Stimulated activated naive CD8-positive, alpha-beta T cell treated with anti-CD3 and anti-CD28 coated beads, Interleukin-15, amount 100 ng/mL, for 72 hours (primary cell): ENCODE measurements at places on chromosomes 6 and 20.
A peak's percentile ranks its signal among the peaks of the same experiment; 100 is the strongest.

GRCh38 chr6:144055121-144055931 lies 40.0 kb downstream of the SF3B5 start:
- peak; percentile 43 for DNase-seq

DNA sequence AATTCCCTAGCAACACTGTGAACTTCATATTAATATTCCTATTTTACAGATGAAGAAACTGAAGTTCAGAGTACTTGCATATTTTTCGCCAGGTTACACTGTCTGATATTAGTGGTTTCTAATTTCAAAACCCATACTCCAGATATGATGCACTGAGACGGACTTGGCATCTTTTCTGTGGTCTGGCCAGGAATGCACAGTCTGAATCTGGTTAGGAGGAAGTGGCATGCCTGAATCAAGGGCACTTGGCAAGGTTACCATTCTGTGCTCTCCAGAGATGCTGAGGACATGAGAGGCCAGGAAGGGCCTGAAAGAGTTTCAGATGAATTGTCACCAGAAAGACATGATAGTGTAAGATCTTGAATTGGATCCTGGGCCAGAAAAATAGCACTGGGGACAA lies 150.1 kb downstream of the HAO1 start:
- no peak for DNase-seq

- DNase-seq: no peak
These were observed 61.3 kb upstream of the EYA2 start for GRCh38 chr20:46833360-46833759.

DNA sequence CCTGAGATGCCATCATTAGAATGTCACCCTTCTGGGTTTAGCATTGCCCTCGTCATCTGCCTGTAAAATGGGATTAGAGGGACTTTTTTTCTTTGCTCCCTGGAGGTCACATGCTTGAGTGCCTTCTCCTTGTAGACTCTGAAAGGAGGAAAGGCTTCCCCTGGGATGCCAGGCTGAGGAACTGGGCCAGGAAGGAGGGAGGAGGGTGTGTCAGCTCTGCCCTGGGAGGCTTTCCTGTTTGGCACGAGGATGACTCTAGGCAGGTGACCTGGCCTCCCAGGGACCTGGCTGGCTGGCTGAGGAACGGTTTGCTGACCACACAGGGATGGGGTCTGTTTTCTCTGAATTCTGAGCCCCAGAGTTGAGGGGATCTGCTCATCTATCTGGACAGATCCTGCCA lies 137.9 kb upstream of the RNF24 start:
- DNase-seq: no peak

DNA sequence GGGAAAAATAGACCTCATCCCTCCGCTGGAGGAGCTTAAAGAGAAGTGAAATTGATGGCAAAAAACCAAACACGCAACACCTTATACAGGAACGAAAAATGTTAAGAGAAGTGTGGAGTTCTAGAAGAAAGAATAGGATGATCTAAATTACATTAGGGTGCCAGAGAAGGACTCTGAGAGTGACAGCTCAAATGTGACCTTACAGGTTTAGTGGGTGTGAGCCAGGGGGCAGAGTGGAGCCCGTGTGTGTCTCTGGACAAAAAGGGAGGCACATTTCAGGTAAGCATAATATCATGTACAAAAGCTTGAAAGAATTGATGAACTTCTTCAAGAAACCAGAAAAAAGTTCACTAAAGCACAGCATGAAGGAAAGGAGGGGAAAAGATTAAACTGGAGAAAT lies 20.8 kb downstream of the HLA-DRA start:
- DNase-seq: no peak

DNA sequence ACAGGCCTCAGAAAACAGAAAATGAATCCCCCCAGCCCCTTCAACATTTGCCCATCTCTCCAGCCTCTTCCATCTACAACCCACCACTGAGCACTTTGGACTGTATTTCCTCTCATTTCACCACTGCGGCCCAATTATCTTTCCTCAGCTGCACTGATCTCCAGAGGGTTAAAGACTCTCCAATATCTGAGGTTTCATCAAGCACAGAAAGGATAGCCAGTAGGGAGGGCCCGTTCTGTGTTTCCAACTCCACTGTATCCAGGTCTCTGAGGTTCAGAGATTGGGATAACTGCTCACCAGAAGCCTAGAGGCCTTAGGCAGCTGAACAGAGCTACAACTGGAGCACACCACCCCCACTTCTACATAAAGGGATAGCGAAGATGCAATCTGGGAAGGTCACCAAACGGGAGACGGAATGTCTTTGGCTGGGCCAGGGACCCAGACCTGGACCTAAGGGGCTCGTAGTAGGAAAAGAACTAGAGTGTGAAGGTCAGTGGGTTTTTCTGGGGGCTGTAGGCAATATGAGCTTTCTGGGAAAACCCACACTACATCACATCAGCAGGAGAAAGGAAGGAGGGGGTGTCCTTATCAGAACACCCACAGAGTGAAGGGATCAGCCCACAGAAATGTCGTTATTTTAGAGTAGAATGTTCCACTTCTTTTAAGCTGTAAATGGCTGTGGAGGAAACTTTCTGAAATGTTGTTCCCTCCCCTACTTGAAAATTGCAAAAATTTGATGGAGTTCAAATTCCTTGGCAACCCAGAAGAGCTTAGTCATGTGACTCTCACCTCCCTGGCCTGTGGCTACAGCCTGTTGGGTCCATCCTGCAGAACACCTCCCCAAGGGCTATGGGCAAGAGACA lies 7.3 kb downstream of the KCNK5 start:
- no peak for DNase-seq

- peak; percentile 21 for DNase-seq
These were observed 61.3 kb upstream of the EPB41L1 start for GRCh38 chr20:36093025-36093803.

DNA sequence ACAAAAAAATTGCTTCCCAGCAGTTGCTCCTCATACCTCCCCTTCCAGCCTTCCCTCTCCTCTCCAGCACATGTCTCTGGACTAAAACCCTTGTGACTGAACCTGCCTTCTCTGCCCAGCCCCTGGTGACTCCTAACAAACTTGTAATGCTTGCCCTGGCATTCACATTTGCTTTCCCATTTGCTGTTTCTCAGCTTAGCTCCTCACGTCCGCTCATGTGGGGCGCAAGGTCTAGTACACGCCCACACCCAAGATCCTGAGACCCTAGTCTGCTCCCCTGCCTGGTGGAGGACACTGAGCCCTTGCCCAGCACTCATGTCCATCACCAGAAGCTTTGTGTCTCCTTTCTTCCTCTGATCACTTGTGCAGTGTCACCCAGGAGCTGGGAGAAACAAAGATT lies 18.3 kb upstream of the RBPJL start:
- DNase-seq: no peak

- DNase-seq: no peak
These were observed 1.5 kb downstream of the MAFB start for GRCh38 chr20:40687384-40688128.

GRCh38 chr20:35007413-35007812 lies 51.7 kb downstream of the MYH7B start:
- no peak for DNase-seq

- peak; percentile 89 for DNase-seq
These were observed 47.0 kb downstream of the OR2B2 start for GRCh38 chr6:27864906-27865849.
